ENCODE measurements at places on chromosomes 12 and 14.

DNA sequence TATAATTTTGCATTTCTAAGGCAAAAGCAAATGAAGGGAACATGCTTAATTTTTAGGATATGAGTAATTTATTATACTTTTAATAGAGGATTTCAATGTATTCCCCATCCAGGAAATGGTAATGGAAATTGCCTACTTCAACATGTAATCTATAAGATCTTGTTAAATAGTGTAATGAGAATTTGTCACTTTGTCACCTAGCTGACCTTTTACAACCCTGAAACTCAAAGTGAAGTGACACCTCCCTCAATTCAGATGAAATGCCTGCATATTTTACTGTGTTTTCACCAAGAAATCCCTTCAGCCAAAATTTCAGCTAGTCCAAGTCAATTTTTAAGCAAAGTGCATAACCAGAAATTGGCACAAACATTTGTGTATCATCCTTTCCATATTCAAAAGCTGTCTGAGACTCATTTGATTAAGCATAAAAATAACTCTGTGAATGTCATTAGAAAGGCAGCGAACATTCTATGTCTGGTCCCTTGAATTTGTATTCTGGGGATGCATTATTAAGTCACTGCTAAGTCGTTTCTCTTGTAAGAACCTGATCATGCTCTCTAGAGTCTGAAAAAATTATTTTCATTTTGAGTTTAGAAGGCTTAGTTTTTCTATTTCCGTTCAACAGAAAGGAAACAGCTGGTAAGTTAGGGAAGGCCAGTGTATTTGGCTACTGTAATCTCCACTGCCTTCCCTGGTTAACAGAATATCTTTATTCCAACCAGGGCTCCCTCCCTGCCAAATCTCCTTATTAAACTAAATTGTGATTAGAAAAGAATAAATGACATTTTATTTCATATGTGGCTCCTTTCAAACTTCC lies 100.8 kb downstream of the IGF1 start:
- no peak for DNase-seq

- DNase-seq: no peak
These were observed 208.5 kb upstream of the DIO2 start for GRCh38 chr14:80419769-80420168.

- peak; percentile 45 for DNase-seq
These were observed 36.2 kb downstream of the ANAPC7 start for GRCh38 chr12:110367181-110367864.

DNA sequence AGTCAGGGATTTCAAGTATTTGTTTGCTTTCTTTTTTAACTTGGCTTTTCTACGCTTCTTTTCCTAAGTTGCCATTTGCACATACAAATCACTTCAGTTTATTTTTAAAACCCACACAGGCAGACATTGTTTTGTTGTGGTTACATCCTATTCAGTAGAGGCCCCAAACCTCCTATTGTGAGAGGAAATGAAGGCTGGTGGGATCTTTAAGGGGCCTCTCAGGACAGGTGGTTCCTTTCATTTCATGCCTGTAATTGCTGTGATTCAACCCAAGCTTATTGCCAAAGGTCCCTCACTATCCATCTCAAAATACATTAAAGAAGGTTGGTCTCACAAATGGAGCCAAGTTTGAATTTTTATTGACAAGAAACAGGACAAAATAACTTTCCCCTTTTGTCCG lies 257.1 kb downstream of the ADAMTS20 start:
- no peak for DNase-seq

- no peak for DNase-seq
These were observed 29.8 kb downstream of the ZFYVE21 start for GRCh38 chr14:103745424-103745823.

DNA sequence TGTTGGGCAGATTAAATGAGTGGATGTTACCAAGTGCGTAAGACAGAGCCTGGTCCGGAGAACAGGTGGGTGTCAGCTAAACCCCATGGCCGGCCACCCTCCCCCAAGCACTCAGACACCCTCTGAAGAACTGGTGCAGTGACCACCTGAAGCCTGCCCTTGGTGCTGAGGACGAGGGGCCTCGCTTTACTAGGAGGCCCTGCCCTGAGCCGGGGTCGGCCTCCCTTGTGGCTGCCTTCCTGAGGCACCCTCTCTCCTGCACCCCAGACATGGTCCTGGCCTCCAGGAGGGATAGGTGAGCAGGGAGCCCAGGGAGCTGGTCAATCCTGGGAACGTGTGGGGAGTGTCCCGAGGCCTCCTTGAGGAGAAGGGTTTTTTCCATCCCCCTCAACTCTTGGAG lies 4.9 kb upstream of the KIF26A start:
- DNase-seq: no peak
